Thymus (tissue), 14 donors: ENCODE measurements at places on chromosomes 5 and 9. TPM values are rescaled to one million over a fixed set of nuclear protein-coding genes. Genes with fewer than 3 reads are reported as not detected.

PLAC8L1 gene
- total RNA-seq: 0.24 TPM

- no peaks in the 10 kb centered on the region for H3K36me3 ChIP-seq
- no peak overlapping the region for H3K27ac ChIP-seq
- no peak overlapping the region for H3K4me3 ChIP-seq
Observed at GRCh38 chr5:154242964-154243376, 52.4 kb downstream of the GALNT10 start.

DNA sequence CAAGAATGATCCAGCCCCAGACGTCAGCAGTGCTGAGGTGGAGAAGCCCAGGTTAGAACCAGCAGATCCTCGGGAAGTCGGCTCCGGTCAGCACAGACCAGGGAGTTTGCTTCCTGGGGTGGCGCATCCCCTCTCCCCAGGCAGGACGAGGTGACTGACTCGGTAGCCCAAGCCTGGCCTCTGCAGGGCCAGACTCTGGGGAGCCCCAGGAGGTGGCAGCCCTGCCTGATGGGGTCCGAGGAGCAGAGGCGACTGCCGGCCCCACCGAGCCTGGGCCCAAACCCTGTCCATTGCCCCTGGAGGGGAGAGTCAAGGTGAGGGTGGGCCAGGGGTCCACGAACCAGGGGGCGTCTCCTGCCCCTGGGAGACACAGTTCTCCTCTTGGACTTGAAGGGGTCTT, 52.9 kb upstream of the SARDH start:
- H3K27ac ChIP-seq: no peak overlapping the region
- no peaks in the 10 kb centered on the region for H3K27me3 ChIP-seq
- no peaks in the 10 kb centered on the region for H3K36me3 ChIP-seq
- no peak for DNase-seq
- no peak overlapping the region for H3K4me3 ChIP-seq
- H3K4me1 ChIP-seq: no peaks in the 10 kb centered on the region

TEX48 gene
- not detected for total RNA-seq

DNA sequence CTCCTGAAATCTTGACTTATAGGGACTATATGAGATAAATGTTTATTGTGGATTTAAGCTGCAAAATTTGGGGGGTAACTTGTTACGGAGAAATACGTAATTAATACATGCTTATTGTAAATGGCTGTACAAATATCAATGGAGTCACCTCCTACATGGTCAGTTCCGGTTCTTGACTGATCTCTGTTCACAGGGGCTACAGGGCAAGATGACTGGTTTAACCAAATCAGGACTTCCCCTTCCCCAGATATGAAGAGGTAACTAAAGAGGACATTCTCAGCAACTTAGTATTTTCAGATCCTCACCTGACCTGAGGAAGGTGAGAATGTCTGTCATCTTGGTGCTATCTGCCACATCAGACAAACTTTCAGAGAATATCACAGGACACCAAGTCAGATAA, 54.7 kb downstream of the PTCD2 start:
- H3K36me3 ChIP-seq: no peaks in the 10 kb centered on the region
- H3K4me1 ChIP-seq: no peaks in the 10 kb centered on the region
- no peak for DNase-seq
- no peak overlapping the region for H3K27ac ChIP-seq
- H3K27me3 ChIP-seq: no peaks in the 10 kb centered on the region
- H3K4me3 ChIP-seq: no peak overlapping the region

GRCh38 chr5:143054480-143054941, 284.3 kb downstream of the ARHGAP26 start:
- no peak overlapping the region for H3K4me3 ChIP-seq
- peak; percentile 38 for DNase-seq
- H3K27ac ChIP-seq: peak overlapping the region; percentile 39

GRCh38 chr9:126514037-126514821, 99.5 kb upstream of the LMX1B start:
- H3K4me1 ChIP-seq: peaks cover 20% of the 10 kb centered on the region
- H3K36me3 ChIP-seq: no peaks in the 10 kb centered on the region
- no peak for DNase-seq
- H3K27ac ChIP-seq: no peak overlapping the region

- H3K4me1 ChIP-seq: no peaks in the 10 kb centered on the region
- H3K27me3 ChIP-seq: no peaks in the 10 kb centered on the region
- H3K27ac ChIP-seq: no peak overlapping the region
- DNase-seq: no peak
Observed at GRCh38 chr5:84436866-84437265, 52.2 kb upstream of the EDIL3 start.

DNA sequence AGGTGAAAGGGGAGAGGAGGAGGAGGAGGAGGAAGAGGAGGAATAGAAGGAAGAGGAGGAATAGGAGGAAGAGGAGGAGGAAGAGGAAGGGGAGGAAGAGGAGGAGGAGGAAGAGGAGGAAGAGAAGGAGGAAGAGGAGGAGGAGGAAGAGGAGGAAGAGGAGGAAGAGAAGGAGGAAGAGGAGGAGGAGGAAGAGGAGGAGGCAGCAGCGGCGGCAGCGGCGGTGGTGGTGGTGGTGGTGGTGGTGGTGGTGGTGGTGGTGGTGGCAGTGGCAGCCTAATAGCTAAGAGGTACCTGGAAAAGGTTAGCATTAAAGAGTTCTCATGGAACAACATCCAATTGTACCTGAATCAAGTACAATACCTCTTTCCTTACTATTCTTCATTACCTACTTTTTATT, 32.5 kb downstream of the UBAP2 start:
- H3K27ac ChIP-seq: no peak overlapping the region
- no peak overlapping the region for H3K4me3 ChIP-seq
- no peaks in the 10 kb centered on the region for H3K27me3 ChIP-seq
- DNase-seq: no peak

DNA sequence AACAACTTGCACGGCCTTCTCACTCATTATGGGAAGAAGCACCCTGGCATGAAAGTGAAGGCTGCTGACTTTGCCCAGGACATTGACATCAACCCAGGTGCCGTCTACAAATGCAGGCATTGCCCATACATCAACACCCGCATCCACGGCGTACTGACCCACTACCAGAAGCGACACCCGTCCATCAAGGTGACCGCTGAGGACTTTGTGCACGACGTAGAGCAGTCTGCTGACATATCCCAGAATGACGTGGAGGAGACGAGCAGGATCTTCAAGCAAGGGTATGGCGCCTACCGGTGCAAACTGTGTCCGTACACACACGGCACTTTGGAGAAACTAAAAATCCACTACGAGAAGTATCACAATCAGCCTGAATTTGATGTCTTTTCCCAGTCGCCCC, 65.4 kb downstream of the ZNF462 start:
- H3K27ac ChIP-seq: no peak overlapping the region
- no peaks in the 10 kb centered on the region for H3K4me1 ChIP-seq
- H3K36me3 ChIP-seq: no peaks in the 10 kb centered on the region
- DNase-seq: no peak

DNA sequence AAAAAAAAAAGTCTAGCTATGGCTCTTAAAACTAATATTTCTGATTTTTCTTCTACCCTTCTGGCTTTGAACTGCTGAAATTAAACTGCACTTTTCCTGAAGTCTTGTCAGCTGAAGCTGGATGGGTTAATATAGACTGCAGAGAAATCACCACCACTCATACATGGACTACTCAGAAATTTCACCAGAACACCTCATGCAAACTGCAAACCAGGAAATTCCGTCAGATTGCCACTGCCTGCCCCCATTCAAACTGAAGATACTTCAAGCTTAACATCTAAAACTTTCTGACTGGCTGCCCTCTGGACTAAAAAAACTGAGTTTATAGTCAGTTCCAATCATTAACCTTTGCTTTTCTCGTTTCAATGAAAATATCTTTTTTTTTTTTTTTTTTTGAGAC, 11.6 kb upstream of the ANXA2R start:
- no peaks in the 10 kb centered on the region for H3K27me3 ChIP-seq
- H3K4me1 ChIP-seq: peaks cover 25% of the 10 kb centered on the region
- H3K4me3 ChIP-seq: no peak overlapping the region
- DNase-seq: no peak

DNA sequence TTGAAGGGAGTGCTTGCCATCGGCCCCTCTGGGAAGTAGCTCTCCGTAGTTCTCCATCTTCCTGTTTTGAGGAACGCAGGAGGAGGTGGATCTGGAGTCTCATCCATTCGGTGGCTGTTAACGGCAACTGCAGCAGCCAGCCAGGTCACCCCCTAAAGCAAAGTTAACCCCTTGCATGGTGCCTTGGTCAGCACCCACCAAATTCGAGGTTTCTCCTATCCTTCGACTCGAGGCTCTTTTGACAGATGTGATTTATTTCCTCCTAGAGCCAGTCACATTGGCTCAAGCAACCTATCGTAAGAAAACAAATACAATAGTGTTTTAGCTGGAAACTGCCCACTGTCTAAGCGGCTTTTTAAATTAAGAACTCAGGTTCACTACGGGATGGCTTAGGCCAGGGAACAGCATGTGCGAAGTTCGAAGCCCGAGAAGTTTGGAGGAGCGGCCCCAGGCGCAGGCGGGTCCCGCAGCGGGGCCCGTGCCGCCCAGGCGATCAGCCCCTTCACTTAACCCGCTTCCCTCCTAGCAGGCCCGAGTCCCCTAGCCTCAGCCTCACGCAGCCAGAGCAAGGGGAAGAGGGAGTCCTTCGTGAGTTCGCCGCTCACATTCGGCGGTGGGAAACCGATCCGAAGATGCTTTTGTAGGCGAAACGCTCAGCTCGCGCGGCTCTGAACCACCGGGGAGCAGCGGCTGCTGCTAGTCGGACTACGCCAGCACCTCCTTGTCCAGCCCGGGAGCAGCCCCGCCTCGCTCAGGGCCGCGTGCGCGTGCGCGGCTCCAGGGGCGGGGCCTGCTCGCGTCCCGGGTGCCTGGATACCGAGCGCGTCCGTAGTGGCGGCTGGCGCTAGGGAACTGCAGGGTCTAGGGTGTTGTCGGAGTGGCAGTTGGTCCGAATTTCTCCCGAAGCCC, at the start of gene ROPN1L:
TSS of gene ROPN1L (plus strand) at position 797 of the 909 bp plus-strand sequence. CDS start 289 bp downstream, outside the sequence.
- no peaks in the 10 kb centered on the region for H3K36me3 ChIP-seq
- peaks cover 26% of the 10 kb centered on the region for H3K4me1 ChIP-seq
- peak within 1 kb of the TSS; percentile 68 for H3K4me3 ChIP-seq
- peaks cover 33% of the 10 kb centered on the region for H3K27me3 ChIP-seq

DNA sequence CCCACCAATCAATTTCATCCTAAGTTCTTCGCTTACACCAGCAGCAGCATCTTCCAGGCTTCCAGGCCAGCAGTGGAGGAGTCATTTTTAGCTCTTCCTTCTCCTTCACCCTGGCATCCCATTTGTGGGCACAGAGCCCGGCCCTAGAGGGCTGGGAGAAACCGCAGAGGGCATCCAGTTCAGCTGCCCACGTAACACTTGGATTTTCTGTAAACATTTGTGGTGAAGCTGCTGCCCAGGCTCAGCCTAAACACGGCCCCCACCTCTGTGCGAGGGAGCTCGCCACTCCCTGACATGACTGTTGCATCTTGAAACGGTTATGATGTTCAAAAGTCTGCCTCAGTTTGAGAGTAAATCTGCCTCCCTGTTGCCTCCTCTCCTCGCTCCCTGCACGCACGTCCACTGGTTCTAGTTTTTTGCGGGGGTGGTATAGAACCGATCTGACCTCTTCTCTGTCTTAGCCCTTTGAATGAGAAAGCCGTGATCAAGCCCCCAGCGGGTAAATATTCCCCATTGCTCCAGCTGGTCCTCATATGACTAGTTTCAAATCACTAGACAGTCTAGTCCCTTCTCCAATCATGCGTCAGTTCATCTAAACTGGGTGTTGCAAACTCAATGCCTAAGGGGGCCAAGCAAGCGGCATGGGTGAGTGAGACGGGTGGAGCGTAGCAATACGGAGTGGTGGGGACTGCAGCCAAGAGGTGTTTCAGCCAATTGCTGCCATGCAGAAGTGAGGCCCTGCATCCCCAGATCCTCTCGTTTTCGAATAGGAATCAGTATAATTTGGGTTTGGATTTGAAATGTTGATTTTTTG, 34.9 kb upstream of the N4BP3 start:
- peaks cover 10% of the 10 kb centered on the region for H3K4me1 ChIP-seq
- H3K4me3 ChIP-seq: no peak overlapping the region
- H3K27me3 ChIP-seq: no peaks in the 10 kb centered on the region
- no peak for DNase-seq
- no peak overlapping the region for H3K27ac ChIP-seq

DNA sequence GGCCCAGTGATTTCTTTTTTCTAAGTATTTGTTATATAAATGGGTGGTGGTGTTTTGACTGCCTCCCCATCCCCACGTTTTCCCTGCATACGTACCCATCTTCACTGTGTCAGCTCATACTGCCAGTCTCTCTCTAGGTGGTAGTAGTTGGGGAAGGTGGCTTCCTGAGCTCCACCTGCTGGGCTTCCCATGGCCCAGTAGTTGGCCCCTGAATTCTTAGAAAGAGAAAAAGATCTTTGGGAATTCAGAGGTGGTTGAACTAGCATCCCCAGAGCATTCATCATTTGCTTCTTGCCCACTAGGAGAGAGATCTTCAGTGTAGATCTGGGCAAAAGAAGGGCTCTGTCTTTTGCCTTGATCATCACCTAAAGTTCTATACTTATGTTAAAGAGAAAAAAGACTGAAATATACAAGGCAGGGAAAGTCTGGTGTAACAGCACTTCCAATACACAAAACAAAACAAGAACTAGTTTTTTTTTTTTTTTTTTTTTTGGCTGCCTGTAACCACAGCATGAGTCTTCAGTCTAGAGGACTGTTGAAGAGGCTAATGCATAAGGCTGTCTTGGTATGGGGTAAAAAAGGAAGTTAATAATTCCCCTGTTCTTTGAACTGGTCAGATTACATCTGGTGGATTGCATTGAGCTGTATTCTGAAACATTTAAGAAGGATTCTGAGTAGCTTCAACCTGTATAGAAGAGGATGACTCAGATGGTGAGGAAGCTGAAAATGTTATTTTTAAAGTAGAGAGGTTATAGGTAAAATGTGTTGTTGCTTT, 128.7 kb downstream of the ATG10 start:
- no peaks in the 10 kb centered on the region for H3K36me3 ChIP-seq
- no peaks in the 10 kb centered on the region for H3K27me3 ChIP-seq
